Stimulated activated CD8-positive, alpha-beta memory T cell treated with anti-CD3 and anti-CD28 coated beads, Interleukin-4, amount 100 ng/mL, for 48 hours (primary cell): ENCODE measurements at places on chromosomes 11 and 22.

DNA sequence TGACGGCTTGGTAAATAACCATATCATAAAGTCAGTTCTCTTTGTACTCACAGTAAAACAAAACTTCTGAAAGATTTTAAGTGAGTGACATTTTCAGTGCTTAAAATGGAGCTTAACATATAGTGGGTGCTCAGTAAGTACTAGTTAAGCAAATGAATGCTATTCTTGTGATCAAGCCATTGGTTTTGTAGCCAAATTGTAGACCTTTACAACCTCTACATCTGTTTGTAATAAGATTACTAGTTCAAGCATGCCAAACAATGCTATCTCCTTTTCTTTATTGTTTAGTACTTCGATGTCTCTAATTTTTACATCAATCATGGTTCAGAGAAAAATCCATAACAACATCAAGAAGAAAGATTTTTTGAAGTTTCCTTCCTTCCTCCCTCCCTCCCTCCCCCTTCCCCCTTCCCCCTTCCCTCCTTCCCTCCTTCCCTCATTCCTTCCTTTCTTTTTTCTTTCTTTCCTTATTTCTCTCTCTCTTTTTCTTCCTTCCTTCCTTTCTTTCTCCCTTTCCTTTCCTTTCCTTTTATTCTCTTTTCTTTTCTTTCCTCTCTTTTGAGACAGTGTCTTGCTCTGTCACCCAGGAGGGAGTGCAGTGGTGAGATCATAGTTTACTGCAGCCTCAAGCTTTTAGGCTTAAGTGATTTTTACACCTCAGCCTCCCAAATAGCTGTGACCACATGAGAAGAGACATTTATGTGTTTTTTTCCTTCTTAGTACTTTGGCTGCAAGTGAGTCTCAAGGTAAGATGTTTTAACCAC, 5.7 kb upstream of the OR51B4 start:
- DNase-seq = no peak

DNA sequence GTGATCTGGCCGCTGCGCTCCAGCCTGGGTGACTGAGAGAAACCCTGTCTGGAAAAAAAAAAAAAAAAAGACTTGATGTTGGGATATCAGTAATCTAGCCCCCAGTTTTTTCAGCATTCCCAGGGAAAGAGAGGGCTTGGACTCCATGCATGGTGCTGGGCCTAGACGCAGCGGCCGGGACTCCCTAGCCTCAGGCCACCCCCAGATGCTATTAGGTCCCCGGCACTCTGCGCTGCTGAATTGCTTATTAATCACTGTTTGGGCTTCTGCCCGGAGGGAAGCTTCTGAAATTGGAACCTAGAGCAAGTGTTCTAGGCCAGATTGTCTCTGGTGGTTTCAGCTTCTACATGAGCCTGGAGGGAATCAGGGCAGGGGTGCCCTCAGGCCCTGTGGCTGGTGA, 39.0 kb downstream of the SLCO2B1 start:
- no peak for DNase-seq

DNA sequence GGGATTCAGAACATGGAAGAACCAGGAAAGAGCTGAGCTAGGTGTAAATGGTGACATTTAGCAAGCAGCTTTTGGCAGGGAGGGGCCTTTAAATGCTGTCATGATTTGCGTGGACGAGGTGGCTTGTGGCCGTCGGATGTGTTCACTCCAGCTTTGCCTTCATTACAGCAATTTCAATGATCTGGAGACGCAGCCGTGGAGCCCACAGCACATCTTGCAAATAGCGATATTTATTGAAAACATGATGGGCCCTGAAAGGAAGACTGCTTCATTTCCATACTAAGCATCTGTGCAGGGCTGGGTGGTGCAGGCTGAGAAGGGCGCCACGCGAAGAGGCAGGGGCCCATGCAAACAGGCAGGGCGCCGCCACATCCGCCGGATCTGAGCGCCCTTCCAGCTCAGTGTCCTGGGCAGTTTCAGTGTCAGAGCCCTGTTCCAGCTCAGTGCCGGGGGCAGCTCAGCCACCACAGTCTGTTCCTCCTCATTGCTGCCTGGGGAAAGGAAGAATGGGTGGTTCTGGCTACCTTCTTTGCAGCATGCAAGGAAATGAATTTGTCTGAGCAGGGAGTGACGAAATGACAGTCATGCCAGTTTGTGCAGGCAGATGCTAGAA, 111.1 kb upstream of the TTC12 start:
- no peak for DNase-seq

GRCh38 chr11:104046331-104046730, 9.9 kb downstream of the DDI1 start:
- DNase-seq = no peak

GRCh38 chr11:46380340-46381047, 975 bp upstream of the MDK start:
- DNase-seq = peak; percentile 80

- DNase-seq = no peak
These were observed 70.5 kb downstream of the LINC01488 start for GRCh38 chr11:69551963-69552362.

- no peak for DNase-seq
These were observed 57.7 kb upstream of the AMPD3 start for GRCh38 chr11:10397226-10397987.

DNA sequence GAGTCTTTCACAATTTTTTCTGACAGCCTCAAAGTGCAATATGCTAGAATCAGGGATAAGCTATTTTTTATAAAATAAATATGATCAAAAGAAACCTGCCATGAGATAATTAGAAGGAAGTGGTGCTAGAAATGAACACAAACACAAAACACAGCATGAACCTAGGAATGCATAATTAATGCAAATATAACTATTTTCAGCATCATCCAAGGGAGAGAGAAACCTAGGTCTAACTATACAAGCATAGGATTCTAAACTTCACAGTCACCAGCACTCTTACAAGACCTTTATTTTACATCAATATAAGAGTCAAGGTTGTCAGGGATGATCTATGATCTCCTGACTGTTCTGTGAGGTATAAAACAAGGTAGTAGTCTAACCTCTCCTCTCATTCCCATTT, 29.2 kb downstream of the TTC28 start:
- no peak for DNase-seq

- no peak for DNase-seq
These were observed 6.7 kb upstream of the OOSP4A start for GRCh38 chr11:59957094-59957493.

DNA sequence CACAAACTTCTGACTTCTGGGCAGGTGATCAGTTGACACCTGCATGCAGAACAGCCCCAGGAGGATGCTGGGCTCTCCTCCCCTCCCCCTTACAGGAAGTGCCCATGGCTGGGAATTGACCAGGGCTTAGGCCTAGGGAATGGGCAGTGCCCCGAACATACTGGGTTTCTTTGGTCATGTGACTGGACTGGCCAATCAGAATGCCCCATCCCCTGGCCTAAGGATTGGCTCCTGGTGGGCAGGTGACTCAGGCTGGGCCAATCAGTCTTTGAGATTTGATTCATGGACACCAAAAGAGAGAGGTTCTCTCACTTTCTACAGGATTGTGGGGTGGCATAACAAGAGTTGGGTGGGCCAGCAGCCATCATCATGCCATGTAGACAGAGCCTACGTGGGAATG, 37.1 kb downstream of the MCM5 start:
- peak; percentile 63 for DNase-seq

DNA sequence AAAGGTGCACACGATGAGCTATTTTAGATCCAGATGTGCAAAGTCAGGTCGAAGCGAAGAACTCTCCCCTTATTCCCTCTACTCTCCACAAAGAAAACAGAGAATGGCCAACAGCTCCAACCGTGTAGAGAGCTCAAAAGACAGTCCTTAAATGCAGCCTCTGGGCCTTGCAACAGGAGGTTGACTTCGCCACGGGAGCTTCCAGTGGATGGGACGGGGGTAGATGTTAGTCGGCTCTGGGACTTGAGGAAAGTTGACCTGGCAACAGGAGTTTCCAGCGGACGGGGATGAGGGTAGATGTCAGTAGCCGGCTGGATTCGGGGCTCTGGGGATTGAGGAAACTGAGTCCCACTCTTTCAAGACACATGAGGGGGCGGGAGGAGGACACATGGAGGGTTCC, 450.4 kb downstream of the BRD1 start:
- DNase-seq = no peak

DNA sequence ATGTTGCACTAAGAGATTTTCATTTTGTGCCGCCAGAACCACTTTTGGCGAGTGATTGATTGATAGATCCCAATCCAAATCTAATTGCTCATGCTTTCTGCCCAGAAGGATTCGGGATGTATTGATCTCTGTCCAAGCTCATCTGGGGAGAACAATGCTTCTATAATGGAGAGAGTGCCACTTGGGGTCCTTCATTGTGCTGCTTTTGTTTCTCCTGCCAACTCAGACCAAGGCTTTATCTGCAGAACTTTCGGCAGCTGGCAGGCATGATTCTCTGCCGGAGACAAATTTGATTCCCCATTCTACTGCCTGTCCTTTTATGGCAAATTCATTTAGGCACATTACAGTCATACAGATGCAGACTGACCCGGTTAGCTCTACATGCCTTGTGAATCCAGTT, 62.9 kb upstream of the NTM start:
- DNase-seq = no peak

- no peak for DNase-seq
These were observed 1.2 kb upstream of the MPPED2 start for GRCh38 chr11:30587269-30587812.

DNA sequence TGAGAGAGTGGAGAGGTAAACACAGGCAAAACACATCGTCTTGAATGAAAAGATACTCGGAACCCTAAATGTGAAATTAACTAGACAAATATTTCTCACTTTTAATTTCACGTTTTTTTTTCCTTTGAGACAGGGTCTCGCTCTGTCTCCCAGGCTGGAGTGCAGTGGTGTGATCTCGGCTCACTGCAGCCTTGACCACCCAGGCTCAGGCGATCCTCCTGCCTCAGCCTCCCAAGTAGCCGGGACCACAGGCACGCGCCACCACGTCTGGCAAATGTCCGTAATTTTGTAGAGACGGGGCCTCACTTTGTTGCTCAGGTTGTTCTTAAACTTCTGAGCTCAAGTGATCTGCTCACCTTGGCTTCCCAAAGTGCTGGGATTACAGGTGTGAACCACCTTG, 7.4 kb upstream of the SHANK3 start:
- no peak for DNase-seq

- peak; percentile 56 for DNase-seq
These were observed 71.8 kb downstream of the UBASH3B start for GRCh38 chr11:122727101-122727929.

DNA sequence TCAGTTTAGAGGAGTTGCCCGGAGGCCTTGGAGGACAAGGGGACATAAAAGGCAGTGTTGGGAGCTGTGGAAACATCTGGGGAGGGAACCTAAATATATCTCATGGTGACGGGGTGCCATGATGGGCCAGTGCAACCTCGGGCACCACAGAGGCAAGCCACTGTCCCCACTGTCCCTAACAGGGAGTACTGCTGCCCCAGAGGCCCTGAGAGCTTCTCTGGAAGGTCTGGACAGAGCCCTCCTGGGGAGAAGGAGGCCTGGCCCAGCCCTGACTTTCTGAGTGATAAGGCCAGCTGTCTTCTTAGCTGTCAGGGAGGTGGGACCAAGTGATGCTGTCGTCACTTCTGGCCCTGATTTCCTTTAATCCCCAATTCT, 5.5 kb upstream of the P2RY6 start:
- DNase-seq = no peak

DNA sequence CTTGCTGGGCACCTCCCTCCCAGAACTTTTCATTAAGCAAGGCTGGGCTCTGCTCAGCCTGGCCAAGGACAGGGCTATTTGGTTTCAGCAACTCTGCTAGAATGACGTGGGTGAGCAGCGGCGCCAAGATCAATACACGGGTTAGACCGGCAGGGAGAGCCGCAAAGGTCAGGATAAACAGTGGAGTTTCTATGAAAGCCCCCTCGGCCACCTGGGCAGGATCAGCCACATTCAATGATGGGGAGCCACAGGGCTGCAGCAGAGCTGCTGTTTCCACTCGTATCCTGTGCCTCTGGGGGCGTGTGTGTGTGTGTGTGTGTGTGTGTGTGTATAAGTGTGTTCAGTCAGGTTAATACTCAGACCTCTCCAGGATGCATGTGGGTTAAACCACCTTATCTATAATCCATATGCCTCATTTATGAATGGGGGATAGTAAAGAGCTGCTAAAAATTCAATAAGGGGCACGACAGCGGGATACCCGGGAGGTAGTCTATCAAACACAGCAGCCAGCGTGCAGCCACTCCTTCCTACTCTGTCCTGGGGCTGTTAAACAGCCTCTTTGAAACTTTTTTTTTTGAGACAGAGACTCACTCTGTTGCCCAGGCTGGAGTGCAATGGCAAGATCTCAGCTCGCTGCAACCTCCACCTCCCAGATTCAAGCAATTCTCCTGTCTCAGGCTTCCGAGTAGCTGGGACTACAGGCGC, 34.8 kb downstream of the MYH9 start:
- peak; percentile 68 for DNase-seq

DNA sequence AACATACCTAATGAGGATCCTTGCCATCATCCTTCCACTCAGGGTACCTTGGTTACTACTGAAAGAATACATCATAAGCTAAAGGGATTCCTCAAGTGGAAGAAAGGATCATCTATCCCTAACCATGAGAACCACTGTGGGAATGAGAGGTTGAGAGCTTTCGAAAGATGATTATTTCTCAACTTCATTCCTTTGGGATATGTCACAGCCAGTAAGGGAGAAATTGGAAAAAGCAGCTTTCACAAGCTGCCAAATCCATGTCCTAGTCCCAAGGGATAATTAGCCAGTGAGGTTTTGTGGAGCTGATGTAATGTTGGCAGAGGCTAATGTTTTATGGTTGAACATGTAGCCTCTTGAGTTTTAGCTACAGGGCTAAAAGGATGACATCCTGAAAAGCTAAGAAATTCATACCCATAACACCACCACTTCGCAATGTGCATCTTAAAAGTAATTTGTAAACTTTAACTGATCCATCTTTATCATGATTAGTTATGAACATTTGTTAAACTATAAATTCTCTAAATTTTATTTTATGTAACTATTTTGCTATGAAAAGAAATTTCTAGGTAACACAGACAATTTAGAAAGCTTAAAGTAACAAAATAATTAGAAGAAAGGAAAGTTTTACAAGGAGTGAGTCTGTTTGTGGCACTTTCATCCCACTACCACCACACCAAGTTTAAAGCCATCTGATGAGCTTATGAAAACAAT, 123.9 kb downstream of the MRTFA start:
- no peak for DNase-seq

DNA sequence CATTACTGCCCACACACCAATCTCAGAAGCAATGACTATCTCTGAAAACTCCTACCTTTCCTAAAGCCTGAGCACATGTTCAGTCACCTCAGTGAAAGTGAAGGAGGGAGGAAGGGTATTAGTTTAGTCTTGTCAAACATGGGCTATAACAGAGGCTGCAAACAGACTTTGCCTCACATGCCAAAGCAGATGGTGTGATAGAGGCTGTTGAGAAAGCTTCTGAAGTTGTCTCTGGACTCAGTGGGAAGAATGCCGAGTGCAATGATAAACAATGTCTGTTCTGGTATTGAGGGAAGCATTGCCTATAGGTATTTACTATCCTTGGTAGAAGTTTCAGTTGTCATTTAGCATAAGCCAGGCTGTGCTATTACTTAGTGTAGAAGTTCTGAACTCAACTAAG, 314.5 kb upstream of the CCDC90B start:
- DNase-seq = no peak

GRCh38 chr22:37324340-37325038, 42.2 kb downstream of the CYTH4 start:
- DNase-seq = no peak
